ENCODE measurements at places on chromosomes 11 and 22.

DNA sequence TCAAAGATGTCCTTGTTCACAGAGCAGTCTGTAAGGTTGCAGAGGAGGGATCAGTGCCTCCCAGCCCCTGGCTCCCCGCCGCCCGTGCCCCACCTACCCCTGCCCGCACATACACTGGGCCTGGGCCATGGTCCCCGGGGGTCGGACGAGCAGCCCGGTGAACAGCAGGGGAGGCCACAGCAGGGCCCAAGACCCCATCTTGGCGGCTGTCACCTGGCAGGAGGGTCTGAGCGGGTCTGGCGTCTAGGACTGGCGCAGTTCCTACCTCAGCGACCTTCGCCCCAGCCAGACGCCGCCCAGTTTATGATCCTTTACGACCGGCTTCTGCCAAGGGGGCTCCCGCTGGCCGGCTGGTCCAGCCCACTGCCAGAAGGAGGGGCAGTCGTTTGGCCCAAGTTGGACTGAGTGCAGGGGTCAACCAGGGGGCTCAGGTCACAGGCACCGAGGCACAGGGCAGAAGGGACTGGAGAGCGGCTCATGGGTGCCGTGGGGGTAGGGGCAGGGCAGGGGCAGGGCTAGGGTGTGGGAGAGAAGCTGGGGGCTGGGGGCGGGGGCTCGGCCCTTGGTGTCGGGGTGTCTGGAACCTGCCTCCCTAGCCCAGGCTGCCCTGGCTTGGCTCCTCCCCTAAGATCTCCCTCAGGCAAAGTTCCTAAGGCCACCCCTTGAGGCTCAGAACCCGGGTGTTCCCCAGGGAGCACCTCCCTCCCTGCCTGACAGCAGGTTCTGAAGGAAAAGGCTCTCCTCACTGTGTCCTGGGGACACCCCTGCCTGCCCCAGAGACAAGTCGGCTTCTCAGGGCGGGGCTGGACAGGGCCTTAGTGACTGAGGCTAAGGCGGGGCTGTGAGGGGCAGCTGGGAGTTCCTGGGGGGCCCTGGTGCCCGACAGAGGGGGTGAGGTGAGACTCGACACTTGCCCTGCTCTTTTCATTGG is at the start of gene CDHR5:
Gene CDHR5, minus strand, starts transcription at position 251 of the 931 bp plus-strand sequence. Its CDS starts 53 bp downstream, at position 198.
- no peak for DNase-seq

DNA sequence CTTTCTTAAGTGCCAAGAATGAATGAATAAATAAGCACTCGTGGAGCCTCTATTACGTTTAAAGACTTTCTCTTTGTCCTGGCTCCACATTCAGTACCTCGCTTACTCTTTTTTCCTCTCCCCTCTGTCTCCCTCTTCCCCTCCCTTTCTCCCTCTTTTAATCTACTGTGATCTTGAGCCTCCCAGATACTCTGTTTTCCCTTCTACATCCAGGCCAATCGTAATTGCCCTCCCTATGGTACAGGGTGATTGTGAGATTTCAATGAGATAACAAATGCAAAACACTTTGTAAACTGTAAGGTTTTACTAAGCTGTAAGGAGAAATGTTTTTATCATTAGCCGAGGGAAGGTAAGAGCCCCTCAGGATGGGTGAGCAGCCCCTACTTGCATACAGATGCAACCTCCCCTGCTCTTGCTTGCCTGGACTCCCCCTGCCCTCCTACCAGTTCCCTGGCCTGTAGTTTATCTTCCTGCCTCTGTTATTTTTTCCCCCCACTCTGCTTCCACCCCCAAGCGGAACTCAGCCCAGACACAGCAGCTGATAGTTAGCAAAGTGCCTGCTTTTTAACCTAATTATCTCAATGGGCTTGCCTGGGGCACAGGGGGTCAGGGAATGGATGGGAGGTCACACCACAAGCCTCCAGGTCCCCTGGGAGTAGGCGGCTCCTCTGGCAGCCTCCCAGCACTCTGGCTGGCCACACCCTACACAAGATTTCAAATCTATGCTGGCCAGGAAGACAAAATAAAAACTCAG is 76.9 kb upstream of the CADM1 start:
- peak; percentile 44 for DNase-seq

- DNase-seq, result no peak
These were observed 9.9 kb upstream of the CARD18 start for GRCh38 chr11:105149477-105149876.

GRCh38 chr22:50256258-50256862 is 5.1 kb downstream of the MAPK12 start:
- no peak for DNase-seq

- no peak for DNase-seq
These were observed 2.6 kb upstream of the FAM180B start for GRCh38 chr11:47583844-47584243.

- no peak for DNase-seq
These were observed 55.3 kb downstream of the ZNF143 start for GRCh38 chr11:9516113-9516512.

DNA sequence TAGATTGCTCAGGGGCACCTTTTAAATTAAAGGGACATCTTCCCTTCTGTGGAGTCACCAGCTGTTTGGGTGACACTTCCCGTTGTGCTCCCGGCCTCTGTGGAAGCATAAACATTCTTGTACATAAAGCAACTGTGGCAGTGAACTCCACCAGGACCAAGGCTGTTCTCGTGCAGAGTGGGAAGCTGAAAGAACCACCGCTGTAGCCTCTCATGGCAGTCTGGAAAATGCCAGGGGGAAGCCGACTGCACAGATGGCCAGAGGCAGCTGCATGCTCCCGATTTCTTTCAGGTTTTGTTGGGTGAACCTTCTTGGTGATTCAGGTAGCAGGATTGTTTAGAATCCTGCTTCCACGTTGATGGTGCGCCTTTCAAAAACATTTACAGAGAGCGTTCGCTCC is 10.3 kb downstream of the UBASH3B start:
- no peak for DNase-seq

DNA sequence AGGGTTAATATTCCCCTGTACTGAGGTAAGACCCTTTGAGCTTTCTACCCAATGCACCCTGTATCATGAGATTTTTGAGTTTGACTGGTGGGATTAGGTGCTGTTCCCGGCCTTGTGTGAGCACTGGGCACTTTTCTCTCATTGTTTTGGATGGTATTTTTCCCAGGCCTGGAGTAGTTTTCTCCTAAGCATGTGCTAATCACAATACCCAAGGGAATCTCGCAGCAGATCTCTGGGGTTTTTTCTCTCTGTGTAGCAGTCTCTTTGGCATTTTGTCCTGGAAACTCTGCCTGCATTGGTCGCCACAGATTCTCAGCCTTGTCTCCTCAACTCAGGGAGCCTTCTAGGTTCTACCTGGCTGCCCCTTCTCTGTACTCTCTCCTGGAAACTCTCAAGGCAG is 19.9 kb downstream of the IGHMBP2 start:
- no peak for DNase-seq
